Endothelial cell of umbilical vein (primary cell): ENCODE measurements at places on chromosomes 5 and 9. TPM values are rescaled to one million over a fixed set of nuclear protein-coding genes. Genes with fewer than 3 reads are reported as not detected.

DNA sequence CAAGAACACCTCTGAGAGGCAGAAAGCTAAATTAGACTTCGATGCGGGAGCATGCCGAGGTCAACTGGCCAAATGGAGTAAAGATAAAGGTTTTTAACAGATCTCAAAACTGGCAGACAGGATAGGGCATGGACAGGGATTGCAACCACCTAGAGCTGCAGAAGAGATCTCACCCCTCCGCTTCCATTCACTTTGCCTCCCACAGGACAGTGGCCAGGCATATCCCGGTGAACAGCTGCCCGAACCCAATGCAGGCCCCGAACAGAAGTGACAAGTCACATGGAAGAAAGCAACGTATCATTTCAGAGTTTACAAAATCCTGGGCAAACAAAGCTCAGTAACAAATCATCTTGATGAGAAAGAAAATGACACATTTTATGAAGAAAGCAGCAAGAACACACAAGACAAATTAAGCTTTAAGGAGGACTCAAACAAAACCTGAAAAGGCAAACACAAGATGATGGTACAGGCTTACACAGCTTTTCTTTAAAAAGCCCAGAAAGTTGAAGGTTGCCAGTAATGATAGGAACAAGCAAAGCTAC, 18.4 kb downstream of the RNF130 start:
- no peaks in the 10 kb centered on the region for H3K36me3 ChIP-seq
- no peak overlapping the region for H3K27ac ChIP-seq
- H3K4me3 ChIP-seq: no peak overlapping the region
- H3K27me3 ChIP-seq: no peaks in the 10 kb centered on the region

GRCh38 chr5:143227301-143227700, 176.2 kb downstream of the NR3C1 start:
- H3K27ac ChIP-seq: no peak overlapping the region
- H3K27me3 ChIP-seq: no peaks in the 10 kb centered on the region
- no peaks in the 10 kb centered on the region for H3K36me3 ChIP-seq
- no peaks in the 10 kb centered on the region for H3K4me1 ChIP-seq
- H3K4me3 ChIP-seq: no peak overlapping the region

GRCh38 chr5:126947146-126948010, 83.0 kb downstream of the MARCHF3 start:
- H3K4me3 ChIP-seq: no peak overlapping the region
- no peak overlapping the region for H3K27ac ChIP-seq
- H3K4me1 ChIP-seq: peaks cover 15% of the 10 kb centered on the region
- H3K36me3 ChIP-seq: no peaks in the 10 kb centered on the region

DNA sequence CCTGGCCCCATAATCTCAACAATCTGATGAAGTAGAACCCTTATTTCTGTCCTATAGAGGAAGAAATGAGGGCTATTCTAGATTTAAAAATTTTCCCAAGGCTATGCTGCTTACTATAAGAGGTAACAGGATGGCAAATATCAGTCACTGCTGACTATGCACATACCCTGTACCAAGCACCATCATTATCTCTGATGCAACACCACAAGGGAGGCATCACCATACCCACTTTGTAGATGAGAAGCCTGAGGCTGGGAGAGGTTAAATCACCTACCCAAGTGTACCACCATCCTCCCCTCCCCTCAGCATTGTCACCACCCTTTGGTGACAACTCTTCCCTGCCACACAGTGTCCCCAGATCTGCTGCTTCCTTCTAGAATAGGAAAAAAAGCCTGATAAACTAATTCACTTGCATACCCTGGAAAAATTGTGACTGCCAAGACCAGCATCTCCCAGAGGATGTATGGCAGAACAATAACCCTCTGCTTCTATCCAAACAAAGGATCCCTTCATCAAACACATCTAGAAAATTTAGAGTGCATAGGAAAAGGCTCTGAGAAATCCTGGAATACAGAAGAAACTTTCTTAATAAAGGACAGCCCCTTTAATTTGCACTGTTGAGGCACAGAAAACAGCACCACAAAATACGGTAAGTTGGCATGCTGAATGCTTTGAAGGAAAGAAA, 48.3 kb downstream of the PRRC1 start:
- H3K4me1 ChIP-seq: no peaks in the 10 kb centered on the region
- H3K4me3 ChIP-seq: no peak overlapping the region
- H3K27me3 ChIP-seq: peaks cover 25% of the 10 kb centered on the region
- no peak overlapping the region for H3K27ac ChIP-seq
- H3K36me3 ChIP-seq: no peaks in the 10 kb centered on the region

DNA sequence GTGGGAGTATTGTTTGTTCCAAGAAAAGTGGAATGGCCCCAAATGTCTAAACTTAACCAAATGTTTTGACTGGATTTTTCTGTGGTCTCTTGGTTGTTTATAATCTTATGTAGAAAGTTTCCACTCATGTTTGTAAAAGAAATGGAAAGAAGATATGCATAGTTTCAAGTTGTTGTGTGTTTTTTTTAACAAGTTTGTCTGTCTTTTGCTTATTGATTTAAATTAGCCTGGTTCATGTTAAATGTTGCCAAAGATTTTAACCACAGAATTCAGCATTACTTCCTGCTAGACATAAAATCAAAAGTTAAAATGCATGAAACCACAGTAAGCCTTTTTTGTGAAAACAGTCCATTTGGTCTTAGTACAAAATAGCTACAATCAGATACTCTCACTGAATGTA, 14.0 kb downstream of the PPWD1 start:
- no peak for DNase-seq
- H3K4me1 ChIP-seq: no peaks in the 10 kb centered on the region
- H3K36me3 ChIP-seq: peaks cover 7% of the 10 kb centered on the region
- H3K27ac ChIP-seq: no peak overlapping the region

GRCh38 chr5:140111859-140112551, 1.9 kb upstream of the PURA start:
- no peaks in the 10 kb centered on the region for H3K36me3 ChIP-seq
- DNase-seq: no peak
- H3K27me3 ChIP-seq: peaks cover 15% of the 10 kb centered on the region
- H3K27ac ChIP-seq: no peak overlapping the region

DNA sequence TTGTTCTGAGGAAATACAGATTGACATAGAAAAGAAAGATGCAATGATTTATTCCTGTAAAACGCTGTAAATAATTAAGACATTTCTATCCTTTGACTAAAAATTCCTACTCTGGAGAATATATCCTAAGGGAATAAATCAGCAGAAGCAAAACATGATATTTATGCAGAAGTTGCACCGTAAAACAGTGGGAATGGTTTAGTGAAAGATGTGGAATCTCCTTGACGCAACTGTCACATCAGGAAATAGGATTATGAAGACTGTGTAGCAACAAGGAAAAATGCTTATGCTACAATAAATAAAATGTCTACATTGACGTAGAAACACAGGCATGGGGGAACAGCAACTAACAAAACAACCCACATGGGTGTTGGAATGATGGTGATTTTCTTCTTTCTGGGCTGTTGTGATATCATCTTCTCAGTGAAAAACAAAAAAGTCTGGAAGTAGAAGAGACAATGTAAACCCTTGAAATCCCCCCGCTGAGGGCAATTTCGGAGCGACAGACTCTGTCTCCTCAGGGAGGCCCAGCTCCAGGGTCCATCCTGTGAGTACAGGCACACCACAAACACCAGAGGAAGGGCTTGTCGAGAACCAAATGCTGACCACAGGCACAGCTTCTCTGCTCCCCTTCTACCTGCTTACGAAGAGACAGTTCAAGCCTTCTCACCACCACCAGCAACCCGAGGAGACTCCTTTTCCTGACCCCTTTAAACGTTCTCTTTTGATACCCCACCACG, 25.2 kb downstream of the COL23A1 start:
- H3K4me3 ChIP-seq: no peak overlapping the region
- no peaks in the 10 kb centered on the region for H3K4me1 ChIP-seq
- no peaks in the 10 kb centered on the region for H3K36me3 ChIP-seq
- no peak overlapping the region for H3K27ac ChIP-seq

GRCh38 chr5:61837788-61838187, 468.2 kb upstream of the KIF2A start:
- no peak overlapping the region for H3K4me3 ChIP-seq
- no peaks in the 10 kb centered on the region for H3K36me3 ChIP-seq
- no peaks in the 10 kb centered on the region for H3K27me3 ChIP-seq
- DNase-seq: no peak

DNA sequence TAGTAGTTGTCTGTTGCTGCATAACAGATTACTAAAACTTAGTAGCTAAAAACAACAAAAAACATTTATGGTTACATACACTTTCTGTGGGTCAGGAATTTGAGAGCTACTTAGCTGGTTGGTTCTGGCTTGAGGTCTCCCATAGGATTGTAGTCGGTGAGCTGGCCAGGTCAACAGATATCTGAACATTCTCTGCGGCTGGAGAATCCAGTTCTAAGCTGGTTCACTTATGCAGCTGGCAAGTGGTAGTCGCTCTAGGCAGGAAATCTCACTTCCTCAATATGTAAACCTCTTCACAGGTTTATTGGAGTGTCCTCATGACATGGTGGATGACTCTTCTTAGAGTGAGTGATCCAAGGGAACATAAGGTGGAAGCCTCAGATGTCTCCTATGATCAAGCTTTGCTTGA, 65.7 kb upstream of the TNFAIP8 start:
- no peaks in the 10 kb centered on the region for H3K36me3 ChIP-seq
- peaks cover 8% of the 10 kb centered on the region for H3K4me1 ChIP-seq
- H3K27me3 ChIP-seq: no peaks in the 10 kb centered on the region
- H3K27ac ChIP-seq: no peak overlapping the region
- H3K4me3 ChIP-seq: no peak overlapping the region

DNA sequence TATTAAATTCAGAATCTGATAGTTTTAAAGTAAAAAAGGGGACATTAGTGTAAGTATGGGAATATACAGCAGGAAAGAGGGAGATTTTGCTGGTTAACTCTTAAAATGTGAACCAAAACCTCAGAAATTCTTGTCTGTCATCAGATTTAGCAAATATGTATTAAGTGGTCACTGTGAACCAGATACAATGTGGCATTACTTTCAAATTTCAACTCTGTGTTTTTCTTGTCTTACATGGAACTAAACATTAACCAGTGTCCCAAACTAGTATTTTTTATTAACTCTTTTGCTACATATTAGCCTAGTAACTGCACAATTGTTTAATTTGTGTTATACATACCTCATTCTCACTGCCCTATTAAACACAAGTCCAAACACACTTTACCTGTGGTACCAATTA, 259.9 kb upstream of the RASA1 start:
- H3K27me3 ChIP-seq: no peaks in the 10 kb centered on the region
- no peak overlapping the region for H3K27ac ChIP-seq
- H3K36me3 ChIP-seq: no peaks in the 10 kb centered on the region
- H3K4me3 ChIP-seq: no peak overlapping the region

- H3K36me3 ChIP-seq: no peaks in the 10 kb centered on the region
- no peak overlapping the region for H3K27ac ChIP-seq
- H3K4me3 ChIP-seq: no peak overlapping the region
- no peaks in the 10 kb centered on the region for H3K27me3 ChIP-seq
Observed at GRCh38 chr5:179267071-179267670, 78.1 kb downstream of the ADAMTS2 start.

GRCh38 chr9:83280790-83281189, 217.8 kb upstream of the RASEF start:
- no peaks in the 10 kb centered on the region for H3K27me3 ChIP-seq
- peak overlapping the region; percentile 77 for H3K27ac ChIP-seq
- H3K4me3 ChIP-seq: peak overlapping the region; percentile 14

DNA sequence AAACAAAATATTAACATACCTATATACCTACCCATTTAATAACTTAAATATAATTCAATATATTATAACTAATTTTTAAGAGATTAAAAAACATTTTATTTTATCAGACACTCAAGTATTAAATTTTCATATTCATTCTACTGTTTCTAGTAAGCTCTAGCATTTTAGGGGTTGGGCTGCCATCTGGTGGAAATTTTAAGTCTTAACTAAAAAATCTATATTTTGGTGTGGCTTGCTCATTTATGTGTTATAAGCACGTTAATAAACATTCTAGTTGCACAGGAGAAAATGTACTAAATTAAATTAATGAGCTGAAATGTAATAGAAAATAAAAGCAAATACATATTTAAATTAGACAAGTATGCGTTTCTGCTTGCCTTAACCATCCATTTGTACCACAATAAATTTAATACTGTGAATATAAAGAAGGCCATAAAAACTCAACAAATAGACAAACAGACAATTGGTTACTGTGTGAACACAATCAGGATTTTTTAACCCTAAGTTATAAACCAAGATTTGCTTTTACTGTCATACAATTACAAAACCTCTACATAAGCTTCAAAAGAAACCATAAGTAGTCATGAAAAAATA, 1728.3 kb upstream of the CDH9 start:
- no peaks in the 10 kb centered on the region for H3K27me3 ChIP-seq
- no peaks in the 10 kb centered on the region for H3K4me1 ChIP-seq
- no peak overlapping the region for H3K27ac ChIP-seq
- H3K36me3 ChIP-seq: no peaks in the 10 kb centered on the region
- DNase-seq: peak; percentile 6

DNA sequence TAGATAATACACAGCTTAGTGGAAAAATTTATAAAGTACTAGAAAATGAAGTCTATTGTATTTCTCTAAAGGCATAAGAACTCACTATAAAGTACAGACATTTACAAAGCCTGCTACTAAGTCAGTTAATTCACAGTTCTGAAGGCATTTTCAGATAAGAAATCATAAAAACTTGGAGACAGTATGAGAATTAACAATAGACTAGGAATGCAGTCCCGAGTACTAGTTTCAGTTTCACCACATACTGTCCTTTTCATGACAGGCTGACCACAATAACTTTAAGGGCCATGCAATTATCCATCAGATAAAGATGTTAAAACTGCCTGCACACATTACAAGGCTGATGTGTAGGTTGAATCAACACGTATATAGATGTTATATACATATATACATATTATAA, 362.6 kb upstream of the SMC2 start:
- DNase-seq: no peak
- H3K4me3 ChIP-seq: no peak overlapping the region
- no peaks in the 10 kb centered on the region for H3K4me1 ChIP-seq

- no peaks in the 10 kb centered on the region for H3K27me3 ChIP-seq
- no peaks in the 10 kb centered on the region for H3K4me1 ChIP-seq
- no peak overlapping the region for H3K4me3 ChIP-seq
- H3K36me3 ChIP-seq: no peaks in the 10 kb centered on the region
- no peak overlapping the region for H3K27ac ChIP-seq
Observed at GRCh38 chr9:107214915-107215314, 68.2 kb upstream of the RAD23B start.

DNA sequence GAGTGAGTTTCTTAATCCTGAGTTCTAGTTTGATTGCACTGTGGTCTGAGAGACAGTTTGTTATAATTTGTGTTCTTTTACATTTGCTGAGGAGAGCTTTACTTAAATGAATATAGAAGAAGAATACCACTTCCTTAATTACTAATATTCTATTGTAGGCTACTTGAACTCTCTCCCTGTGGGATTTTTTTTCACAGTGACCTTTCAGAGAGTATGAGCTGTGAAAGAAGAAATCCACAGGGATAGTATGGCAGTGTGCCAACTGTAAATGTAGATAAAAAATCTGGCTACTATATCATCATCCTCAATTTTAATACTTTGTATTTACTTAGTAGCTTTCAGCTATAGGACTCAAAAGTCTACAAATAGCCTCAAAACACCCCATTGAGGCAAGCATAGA, 67.3 kb downstream of the COMMD10 start:
- no peaks in the 10 kb centered on the region for H3K4me1 ChIP-seq
- H3K27ac ChIP-seq: no peak overlapping the region
- H3K36me3 ChIP-seq: no peaks in the 10 kb centered on the region
- no peaks in the 10 kb centered on the region for H3K27me3 ChIP-seq
- no peak overlapping the region for H3K4me3 ChIP-seq

- no peak for DNase-seq
- no peak overlapping the region for H3K4me3 ChIP-seq
- peaks cover 31% of the 10 kb centered on the region for H3K27me3 ChIP-seq
- H3K36me3 ChIP-seq: no peaks in the 10 kb centered on the region
- H3K27ac ChIP-seq: no peak overlapping the region
- no peaks in the 10 kb centered on the region for H3K4me1 ChIP-seq
Observed at GRCh38 chr9:137141050-137141810, 2.3 kb downstream of the GRIN1 start.

Gene DNAJC21
- total RNA-seq: 39.4 and 49.2 TPM in 2 replicates

Gene MROH2B
- not detected in 2 replicates for total RNA-seq

Gene F12
- total RNA-seq: 1.00 and 1.4 TPM in 2 replicates

Gene FBP1
- 2.2 and 3.8 TPM in 2 replicates for total RNA-seq

Gene NTRK2
- total RNA-seq: 0.05 and 0.13 TPM in 2 replicates
